PC-3 (cell line): ENCODE measurements at places on chromosomes 4 and X. TPM values are rescaled to one million over a fixed set of nuclear protein-coding genes. Genes with fewer than 3 reads are reported as not detected.

GRCh38 chr4:168434993-168435392 is 45.3 kb downstream of the DDX60L start:
- no peak for DNase-seq

DNA sequence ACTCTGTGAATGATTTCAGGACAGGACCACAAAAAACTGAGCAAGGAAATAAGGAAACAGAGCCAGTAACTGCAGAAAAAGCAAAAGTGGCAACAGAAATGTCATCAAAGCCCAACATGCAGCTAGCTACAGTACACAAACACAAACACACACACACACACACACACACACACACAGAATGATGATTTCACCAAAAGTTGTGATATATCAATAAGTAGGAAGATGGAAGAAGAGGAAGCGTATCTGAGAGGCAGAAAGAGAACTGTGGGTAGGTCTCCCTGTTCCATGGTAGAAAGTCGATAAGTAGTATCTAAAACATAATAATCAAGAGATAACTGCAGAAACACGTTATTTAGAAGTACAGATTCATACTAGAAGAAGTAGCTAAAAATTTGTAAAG is 148.3 kb downstream of the MGST2 start:
- DNase-seq, result no peak

FAM9C gene
- not detected in 2 replicates for total RNA-seq

ARX gene
- not detected in 2 replicates for total RNA-seq

DNA sequence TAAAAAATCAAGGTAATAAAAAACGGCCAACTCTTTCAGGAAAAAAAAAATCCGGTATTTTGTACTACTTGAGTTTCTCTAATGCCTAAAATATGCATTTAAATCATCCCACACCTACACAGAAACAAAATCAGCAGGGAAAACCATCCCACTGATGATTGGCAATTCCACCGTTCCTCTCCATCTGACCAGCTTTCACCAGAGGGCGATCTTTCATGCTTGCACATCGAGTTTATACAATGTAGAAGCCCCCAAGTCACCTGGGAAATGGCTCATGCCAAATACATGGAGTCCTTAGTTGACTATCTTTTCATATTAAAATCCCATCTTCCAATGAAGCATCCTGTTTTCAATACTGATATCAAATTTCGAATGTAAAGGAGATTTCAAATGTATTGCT is 69.2 kb downstream of the PTCHD1 start:
- DNase-seq, result peak; percentile 30

- no peak for DNase-seq
These were observed 74.1 kb downstream of the EVC start for GRCh38 chr4:5784960-5785611.

DNA sequence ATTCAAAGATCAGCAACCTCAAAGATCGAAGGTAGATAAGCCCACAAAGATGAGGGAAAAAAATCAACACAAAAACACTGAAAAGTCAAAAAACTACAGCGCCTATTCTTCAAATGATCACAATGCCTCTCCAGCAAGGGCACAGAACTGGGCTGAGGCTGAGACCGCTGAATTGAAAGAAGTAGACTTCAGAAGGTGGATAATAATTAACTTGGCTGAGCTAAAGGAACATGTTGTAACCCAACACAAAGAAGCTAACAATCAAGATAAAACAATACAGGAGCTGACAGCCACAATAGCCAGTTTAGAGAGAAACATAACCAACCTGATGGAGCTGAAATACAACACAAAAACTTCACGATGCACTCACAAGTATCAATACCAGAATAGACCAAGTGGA is 231.1 kb downstream of the STPG2 start:
- DNase-seq, result no peak

GRCh38 chr4:128670513-128670912 is 139.0 kb upstream of the JADE1 start:
- no peak for DNase-seq

GRCh38 chrX:150362599-150363481 is at the start of gene MAMLD1:
Gene MAMLD1, plus strand, starts transcription at chrX:150363317. Its CDS starts 82,200 bp downstream, at chrX:150445517.
- peak; percentile 84 for DNase-seq

DNA sequence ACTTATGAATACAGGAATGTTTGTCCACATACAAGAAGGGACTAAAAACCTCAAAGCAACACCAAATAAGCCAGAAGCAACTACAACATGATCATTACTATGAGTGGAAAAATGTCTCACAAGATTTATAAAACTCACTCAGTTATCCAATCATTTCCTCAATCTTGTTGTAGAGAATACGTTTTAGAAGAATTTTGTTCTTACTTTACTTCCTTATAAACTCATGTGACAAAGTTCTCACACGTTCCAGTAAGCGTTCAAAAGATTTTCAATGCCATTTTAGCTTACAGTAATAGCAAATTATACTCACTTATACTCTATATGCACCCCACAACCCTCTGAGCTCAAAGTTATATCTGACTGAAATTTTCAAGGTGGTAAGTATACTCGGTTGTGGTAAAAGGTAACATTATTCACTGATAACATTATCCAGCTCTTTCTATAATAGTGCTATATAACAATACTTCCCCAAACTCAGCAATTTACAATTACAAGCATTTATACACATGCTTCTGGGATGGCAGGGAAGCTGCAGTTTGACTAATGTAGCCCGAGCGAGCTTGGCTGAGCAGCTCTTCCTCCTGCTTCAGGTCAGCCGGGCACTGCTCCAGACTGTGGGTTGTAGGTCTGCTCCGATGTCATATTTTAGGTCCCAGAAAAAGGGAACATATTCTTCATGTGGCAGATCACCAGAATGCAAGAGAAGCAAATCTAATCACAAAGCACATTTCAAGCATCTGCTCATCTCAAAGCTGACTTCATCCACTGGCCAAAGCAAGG is 226.3 kb downstream of the RCHY1 start:
- no peak for DNase-seq

DNA sequence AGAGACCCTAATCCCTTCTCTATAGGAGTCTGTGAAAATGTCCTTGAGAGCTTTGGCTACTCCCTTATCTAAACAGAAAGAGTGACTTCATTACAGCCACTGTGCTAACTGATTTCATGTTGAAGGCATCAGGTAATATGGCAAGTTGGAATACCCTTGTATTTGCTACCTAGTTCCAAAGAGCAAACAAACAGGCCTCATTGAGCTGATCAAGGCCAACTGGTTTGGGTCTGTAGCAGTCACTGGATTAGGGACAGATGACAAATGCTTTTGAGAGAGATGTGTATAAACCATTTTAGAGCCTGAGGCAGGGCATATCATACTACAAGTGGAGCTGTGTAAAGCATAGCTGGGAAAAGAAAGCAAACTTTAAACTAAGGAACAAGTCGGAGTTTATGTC is 22.9 kb upstream of the PDLIM5 start:
- no peak for DNase-seq

- peak; percentile 82 for DNase-seq
These were observed 11.8 kb upstream of the DCUN1D4 start for GRCh38 chr4:51831133-51831532.

DNA sequence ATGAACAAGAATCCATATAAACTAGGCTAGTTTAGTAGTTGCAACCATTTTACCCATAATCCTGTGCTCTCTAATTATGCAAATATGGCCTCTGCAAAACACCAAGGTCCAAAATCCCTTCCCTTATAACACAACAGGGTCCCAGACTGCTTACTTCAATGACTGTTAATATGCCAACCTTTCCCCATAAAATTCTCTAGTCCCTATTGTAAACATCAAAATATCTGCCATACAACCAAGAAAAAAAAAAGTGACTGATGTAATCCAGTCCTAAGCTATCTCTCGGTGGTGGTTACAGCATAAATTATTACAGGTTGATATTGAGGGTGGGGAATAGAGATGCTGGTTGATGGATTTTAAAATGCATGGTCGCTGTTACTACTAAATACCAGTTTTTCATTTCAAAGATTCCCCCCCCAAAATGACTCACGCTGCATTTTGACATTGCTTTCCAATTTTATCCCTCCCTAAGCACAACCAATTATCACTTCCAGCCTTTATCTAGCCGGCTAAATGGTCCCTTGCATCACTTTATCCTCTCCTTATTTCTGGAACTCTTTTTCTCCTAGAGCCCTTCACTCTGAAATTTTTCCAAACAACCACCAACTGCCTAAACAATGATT is 44.8 kb downstream of the TSPAN5 start:
- DNase-seq, result no peak

DNA sequence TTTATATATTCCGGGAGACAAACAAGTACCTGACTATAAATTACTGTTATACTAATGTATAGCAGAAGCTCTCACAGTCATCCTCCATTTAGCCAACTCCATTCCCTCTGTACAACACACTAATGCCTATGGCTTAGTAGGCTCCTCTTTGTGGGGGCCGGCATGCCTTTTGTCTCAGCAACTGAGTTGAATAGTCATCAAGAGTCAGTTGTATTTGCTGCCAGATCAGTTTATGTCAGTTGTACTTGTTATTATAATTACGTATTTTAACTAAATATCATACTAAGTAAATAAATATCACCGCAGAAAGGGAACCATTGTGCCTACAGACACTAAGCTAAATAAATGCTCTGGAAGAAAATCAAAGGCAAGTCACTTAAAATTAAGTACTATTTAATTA is 9.9 kb downstream of the PRMT9 start:
- DNase-seq, result no peak

PABPC1L2B gene
- total RNA-seq, result not detected in 2 replicates

- no peak for DNase-seq
These were observed 2.5 kb upstream of the CDKL5 start for GRCh38 chrX:18422886-18423285.
